T-cell (primary cell): ENCODE measurements at places on chromosomes 3 and 15.
A peak's percentile ranks its signal among the peaks of the same experiment; 100 is the strongest.

GRCh38 chr3:119222391-119222790 lies 18.3 kb downstream of the B4GALT4 start:
- H3K4me1 ChIP-seq, result peaks cover 13% of the 10 kb centered on the region
- no peak overlapping the region for H3K27ac ChIP-seq
- no peaks in the 10 kb centered on the region for H3K27me3 ChIP-seq

- H3K27ac ChIP-seq, result no peak overlapping the region
- no peaks in the 10 kb centered on the region for H3K27me3 ChIP-seq
- no peak for DNase-seq
- H3K4me1 ChIP-seq, result no peaks in the 10 kb centered on the region
- H3K36me3 ChIP-seq, result no peaks in the 10 kb centered on the region
Measured at GRCh38 chr15:41782371-41783282, 8.3 kb downstream of the MAPKBP1 start.

GRCh38 chr3:56677286-56677685 lies 5.8 kb downstream of the TASOR start:
- peaks cover 18% of the 10 kb centered on the region for H3K36me3 ChIP-seq
- H3K4me3 ChIP-seq, result no peak overlapping the region
- H3K27ac ChIP-seq, result no peak overlapping the region
- H3K27me3 ChIP-seq, result no peaks in the 10 kb centered on the region
- DNase-seq, result no peak

- no peak overlapping the region for H3K4me3 ChIP-seq
- no peaks in the 10 kb centered on the region for H3K4me1 ChIP-seq
- H3K36me3 ChIP-seq, result no peaks in the 10 kb centered on the region
- H3K27ac ChIP-seq, result no peak overlapping the region
- H3K27me3 ChIP-seq, result no peaks in the 10 kb centered on the region
Measured at GRCh38 chr3:27671101-27671500, 51.0 kb downstream of the EOMES start.

DNA sequence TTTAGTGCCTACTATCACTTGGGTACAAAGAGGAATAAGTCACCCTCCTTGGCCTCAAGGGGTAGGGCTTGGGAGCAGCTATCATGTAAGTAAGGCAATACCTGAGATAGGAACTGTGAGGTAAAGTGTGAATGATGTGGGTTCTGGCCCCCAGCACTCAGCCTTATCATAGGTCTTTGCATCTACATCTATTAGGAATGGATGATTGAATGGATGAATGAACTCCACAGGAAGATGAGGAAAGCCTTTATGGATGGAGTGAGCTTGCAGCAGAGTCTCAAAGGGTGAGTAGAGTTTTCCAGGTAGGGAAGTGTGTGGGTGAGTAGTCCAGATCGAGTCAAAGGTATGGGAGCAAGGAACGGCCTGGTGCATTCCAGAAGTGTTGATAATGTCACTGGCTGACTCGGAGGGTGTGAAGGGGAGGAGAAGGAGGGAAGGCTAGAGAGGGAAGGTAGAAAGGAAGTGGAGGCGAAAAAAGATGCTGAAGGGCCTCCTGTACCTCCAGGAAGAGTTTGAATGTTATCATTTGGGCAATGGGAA lies 13.1 kb upstream of the ABHD2 start:
- H3K4me3 ChIP-seq, result no peak overlapping the region
- no peaks in the 10 kb centered on the region for H3K4me1 ChIP-seq
- no peaks in the 10 kb centered on the region for H3K36me3 ChIP-seq
- DNase-seq, result no peak
- H3K27me3 ChIP-seq, result peaks cover 8% of the 10 kb centered on the region
- H3K27ac ChIP-seq, result no peak overlapping the region

- no peak overlapping the region for H3K4me3 ChIP-seq
- no peaks in the 10 kb centered on the region for H3K27me3 ChIP-seq
- no peak overlapping the region for H3K27ac ChIP-seq
- no peak for DNase-seq
- H3K4me1 ChIP-seq, result no peaks in the 10 kb centered on the region
Measured at GRCh38 chr3:159721324-159721723, 267.3 kb upstream of the IL12A start.

GRCh38 chr3:13574083-13574797 lies 25.3 kb downstream of the FBLN2 start:
- H3K4me1 ChIP-seq, result no peaks in the 10 kb centered on the region
- H3K36me3 ChIP-seq, result peaks cover 4% of the 10 kb centered on the region
- no peak overlapping the region for H3K27ac ChIP-seq
- DNase-seq, result no peak

- H3K27ac ChIP-seq, result no peak overlapping the region
- H3K27me3 ChIP-seq, result no peaks in the 10 kb centered on the region
- no peaks in the 10 kb centered on the region for H3K4me1 ChIP-seq
- no peaks in the 10 kb centered on the region for H3K36me3 ChIP-seq
- DNase-seq, result no peak
Measured at GRCh38 chr3:131944676-131945075, 90.1 kb downstream of the CPNE4 start.

DNA sequence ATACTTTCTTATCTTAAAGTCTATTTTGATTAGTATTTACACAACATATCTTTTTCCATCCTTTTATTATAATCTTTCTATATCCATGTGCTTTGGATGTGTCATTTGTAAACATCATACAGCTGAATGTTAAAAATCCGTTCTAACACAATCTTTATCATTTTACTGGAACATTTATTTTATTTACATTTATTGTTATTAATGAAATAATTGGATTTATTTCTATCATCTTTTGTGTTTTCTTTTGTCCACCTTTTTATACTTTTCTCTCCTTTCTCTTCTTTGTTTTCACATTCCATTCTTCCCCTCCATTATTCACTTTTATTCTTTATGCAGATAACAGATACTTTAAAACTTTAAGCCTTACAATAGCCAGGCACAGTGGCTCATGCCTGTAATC lies 34.7 kb upstream of the CTDSPL start:
- H3K4me3 ChIP-seq, result no peak overlapping the region
- no peaks in the 10 kb centered on the region for H3K4me1 ChIP-seq
- no peak overlapping the region for H3K27ac ChIP-seq
- H3K36me3 ChIP-seq, result no peaks in the 10 kb centered on the region

- no peak for DNase-seq
- peaks cover 7% of the 10 kb centered on the region for H3K27me3 ChIP-seq
- no peaks in the 10 kb centered on the region for H3K4me1 ChIP-seq
- H3K4me3 ChIP-seq, result no peak overlapping the region
Measured at GRCh38 chr3:42661593-42662022, 8.1 kb downstream of the ZBTB47 start.

GRCh38 chr3:155166441-155166840 lies 86.3 kb downstream of the MME start:
- no peak for DNase-seq
- no peaks in the 10 kb centered on the region for H3K4me1 ChIP-seq
- H3K36me3 ChIP-seq, result no peaks in the 10 kb centered on the region
- no peak overlapping the region for H3K4me3 ChIP-seq
- H3K27me3 ChIP-seq, result no peaks in the 10 kb centered on the region

DNA sequence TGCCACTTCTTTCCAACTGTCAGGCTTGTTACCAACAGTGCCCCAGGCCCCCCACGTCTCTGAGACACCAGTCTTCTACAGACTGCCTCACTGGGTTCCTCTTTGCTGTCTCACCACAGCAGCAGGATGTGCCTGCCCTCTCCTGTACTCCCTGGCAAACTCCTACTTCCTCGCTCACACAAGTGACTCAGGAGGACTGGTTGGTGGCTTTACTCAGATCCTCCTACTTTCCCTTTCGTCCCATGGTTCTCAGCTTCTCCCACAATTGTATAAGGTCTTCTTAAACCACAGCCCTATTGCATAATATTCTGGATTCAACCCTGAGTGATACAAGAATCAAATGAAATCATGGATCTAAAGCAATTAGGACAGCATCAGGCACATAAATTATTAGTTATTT lies 246.6 kb upstream of the PROK2 start:
- DNase-seq, result no peak
- H3K4me1 ChIP-seq, result no peaks in the 10 kb centered on the region
- H3K27me3 ChIP-seq, result no peaks in the 10 kb centered on the region
- no peaks in the 10 kb centered on the region for H3K36me3 ChIP-seq
- H3K4me3 ChIP-seq, result no peak overlapping the region
- no peak overlapping the region for H3K27ac ChIP-seq

- H3K36me3 ChIP-seq, result peaks cover 23% of the 10 kb centered on the region
- no peak for DNase-seq
- no peaks in the 10 kb centered on the region for H3K4me1 ChIP-seq
Measured at GRCh38 chr15:34259566-34259965, 34.8 kb downstream of the EMC4 start.

DNA sequence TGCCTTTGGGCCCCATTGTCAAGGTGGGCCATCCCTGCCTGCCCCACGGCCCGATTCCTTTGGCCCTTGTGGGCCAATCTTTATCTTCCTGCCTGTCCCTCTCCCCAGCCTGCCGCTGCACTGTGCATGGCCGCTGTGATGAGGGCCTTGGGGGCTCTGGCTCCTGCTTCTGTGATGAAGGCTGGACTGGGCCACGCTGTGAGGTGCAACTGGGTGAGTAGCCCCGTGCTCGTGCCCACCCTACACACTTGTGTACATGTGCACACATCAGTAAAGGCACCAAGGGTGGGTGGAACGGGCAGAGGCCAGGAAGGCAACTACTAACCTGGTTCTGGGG lies 12.2 kb downstream of the NT5DC2 start:
- H3K4me1 ChIP-seq, result no peaks in the 10 kb centered on the region
- no peak for DNase-seq
- H3K27ac ChIP-seq, result no peak overlapping the region
- no peak overlapping the region for H3K4me3 ChIP-seq
- H3K27me3 ChIP-seq, result no peaks in the 10 kb centered on the region

- no peaks in the 10 kb centered on the region for H3K4me1 ChIP-seq
- H3K4me3 ChIP-seq, result no peak overlapping the region
- no peak overlapping the region for H3K27ac ChIP-seq
- no peaks in the 10 kb centered on the region for H3K36me3 ChIP-seq
Measured at GRCh38 chr3:169627073-169627472, 36.4 kb downstream of the MECOM start.

- H3K36me3 ChIP-seq, result no peaks in the 10 kb centered on the region
- no peak overlapping the region for H3K4me3 ChIP-seq
- H3K27me3 ChIP-seq, result no peaks in the 10 kb centered on the region
- no peak for DNase-seq
- no peaks in the 10 kb centered on the region for H3K4me1 ChIP-seq
Measured at GRCh38 chr3:192855434-192855833, 62.2 kb downstream of the MB21D2 start.

DNA sequence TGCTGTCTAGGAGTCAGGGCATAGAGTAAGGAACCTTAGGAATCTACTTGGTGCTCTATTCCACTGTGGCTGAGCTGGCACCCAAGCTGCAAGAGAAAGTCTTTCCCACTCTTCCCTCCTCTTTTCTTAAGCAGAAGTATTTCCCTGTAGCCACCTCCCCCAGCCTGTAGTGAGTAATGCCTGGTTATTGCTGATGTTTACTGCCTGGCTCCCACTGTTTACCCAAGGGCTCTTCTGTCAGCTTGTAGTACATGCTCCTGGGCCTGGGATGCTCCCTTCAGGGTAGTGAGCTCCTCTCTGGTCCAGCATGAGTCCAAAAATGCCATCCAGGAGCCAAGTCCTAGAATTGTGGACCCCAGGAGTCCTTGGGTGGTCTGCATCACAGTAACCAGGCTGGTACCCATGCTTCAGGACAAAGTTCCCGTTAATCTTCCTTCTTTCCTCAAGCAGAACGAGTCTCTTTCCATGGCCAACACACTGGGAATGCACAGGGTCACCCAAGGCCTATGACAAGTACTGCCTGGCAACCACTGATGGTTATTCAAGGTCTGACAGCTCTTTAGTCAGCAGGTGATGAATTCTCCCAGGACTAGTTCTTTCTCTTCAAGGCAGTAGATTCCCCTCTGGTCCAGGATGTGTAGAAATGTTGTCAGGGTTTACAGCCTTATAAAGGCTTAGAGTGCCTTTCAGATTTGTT lies 17.6 kb downstream of the GALK2 start:
- no peak for DNase-seq
- no peak overlapping the region for H3K27ac ChIP-seq
- H3K4me1 ChIP-seq, result no peaks in the 10 kb centered on the region

GRCh38 chr15:23877502-23878412 lies 190.7 kb upstream of the NDN start:
- H3K36me3 ChIP-seq, result no peaks in the 10 kb centered on the region
- no peaks in the 10 kb centered on the region for H3K4me1 ChIP-seq
- H3K27ac ChIP-seq, result no peak overlapping the region
- no peak overlapping the region for H3K4me3 ChIP-seq
- H3K27me3 ChIP-seq, result no peaks in the 10 kb centered on the region
- DNase-seq, result no peak

- no peaks in the 10 kb centered on the region for H3K4me1 ChIP-seq
- no peaks in the 10 kb centered on the region for H3K36me3 ChIP-seq
- no peak for DNase-seq
- H3K27ac ChIP-seq, result no peak overlapping the region
- no peaks in the 10 kb centered on the region for H3K27me3 ChIP-seq
Measured at GRCh38 chr3:153315781-153316180, 153.8 kb downstream of the RAP2B start.

DNA sequence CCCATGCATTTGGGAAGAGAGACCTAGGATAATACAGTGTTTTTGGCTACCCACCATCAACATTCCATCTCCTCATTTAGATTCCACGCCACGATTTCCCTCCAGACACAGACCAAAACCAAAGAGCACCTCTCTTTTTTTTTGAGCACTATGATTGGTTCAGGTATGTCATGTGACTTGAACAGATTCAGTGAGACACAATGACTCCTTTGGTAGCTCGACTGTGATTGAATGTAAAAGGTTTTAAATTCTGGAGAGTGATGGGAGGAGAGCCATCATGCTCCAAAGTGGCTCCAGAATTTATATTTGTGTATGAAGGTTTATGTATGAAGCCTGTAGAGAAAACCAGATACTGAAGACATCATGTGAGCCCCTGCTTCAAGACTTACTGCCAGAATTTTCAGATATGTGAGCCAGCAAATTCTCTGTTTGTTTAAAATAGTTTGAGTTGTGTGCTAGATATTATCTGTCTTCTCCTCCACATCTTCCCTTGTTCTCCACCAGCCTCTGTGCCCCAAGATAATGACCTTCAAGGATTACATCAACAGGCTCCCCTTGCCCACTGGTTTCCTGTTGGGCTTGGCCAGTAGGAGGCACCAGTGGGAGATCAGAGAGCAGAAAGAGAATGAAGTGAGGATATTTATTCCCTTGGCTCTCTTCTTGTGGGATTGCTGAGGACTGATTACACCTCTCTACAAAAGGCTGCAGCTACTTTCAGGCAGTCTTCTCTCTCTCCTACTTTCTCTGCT lies 12.5 kb downstream of the MYD88 start:
- no peak overlapping the region for H3K4me3 ChIP-seq
- no peaks in the 10 kb centered on the region for H3K36me3 ChIP-seq
- DNase-seq, result no peak
- H3K27me3 ChIP-seq, result no peaks in the 10 kb centered on the region
- H3K4me1 ChIP-seq, result peaks cover 19% of the 10 kb centered on the region

GRCh38 chr15:42092398-42093318 lies 1.7 kb downstream of the PLA2G4D start:
- no peak for DNase-seq
- no peaks in the 10 kb centered on the region for H3K27me3 ChIP-seq
- no peaks in the 10 kb centered on the region for H3K4me1 ChIP-seq

- H3K27me3 ChIP-seq, result no peaks in the 10 kb centered on the region
- H3K36me3 ChIP-seq, result peaks cover 6% of the 10 kb centered on the region
- peaks cover 26% of the 10 kb centered on the region for H3K4me1 ChIP-seq
- H3K27ac ChIP-seq, result peak overlapping the region; percentile 88
Measured at GRCh38 chr15:42273900-42274701, 868 bp upstream of the TMEM87A start.

- no peak overlapping the region for H3K4me3 ChIP-seq
- peaks cover 55% of the 10 kb centered on the region for H3K27me3 ChIP-seq
- no peak for DNase-seq
- no peaks in the 10 kb centered on the region for H3K36me3 ChIP-seq
- no peaks in the 10 kb centered on the region for H3K4me1 ChIP-seq
- H3K27ac ChIP-seq, result no peak overlapping the region
Measured at GRCh38 chr3:127209840-127210653, 17.1 kb downstream of the PRR23E start.

- DNase-seq, result no peak
- H3K27me3 ChIP-seq, result no peaks in the 10 kb centered on the region
- no peaks in the 10 kb centered on the region for H3K4me1 ChIP-seq
- H3K4me3 ChIP-seq, result no peak overlapping the region
- no peaks in the 10 kb centered on the region for H3K36me3 ChIP-seq
Measured at GRCh38 chr15:86796521-86796920, 716.9 kb downstream of the AGBL1 start.
